ENCODE measurements at places on chromosomes 1 and 21.

- no peak for DNase-seq
Observed at GRCh38 chr1:87155170-87155569, 173.5 kb upstream of the LMO4 start.

DNA sequence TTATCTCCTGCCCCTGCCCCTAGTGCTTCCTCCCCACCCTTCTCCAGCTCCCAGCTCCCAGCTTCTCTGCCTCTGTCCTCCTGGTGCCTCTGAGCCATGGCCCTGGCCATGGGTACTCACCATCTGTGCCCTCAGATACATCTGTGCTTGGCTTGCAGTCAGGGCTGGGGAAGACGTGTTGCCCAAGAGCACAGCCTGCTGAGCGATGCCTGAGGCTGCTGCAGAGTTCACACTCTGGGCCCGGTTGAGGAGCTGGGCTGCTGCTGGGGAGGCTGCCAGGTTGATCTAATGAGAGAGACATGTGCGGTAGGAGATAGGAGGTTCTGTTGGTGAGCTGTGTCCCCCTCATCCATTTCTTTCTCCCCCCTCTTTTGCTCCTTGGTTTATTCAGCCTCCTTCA lies 49.4 kb upstream of the A3GALT2 start:
- no peak for DNase-seq

- no peak for DNase-seq
Observed at GRCh38 chr1:6898974-6899539, 113.8 kb downstream of the CAMTA1 start.

DNA sequence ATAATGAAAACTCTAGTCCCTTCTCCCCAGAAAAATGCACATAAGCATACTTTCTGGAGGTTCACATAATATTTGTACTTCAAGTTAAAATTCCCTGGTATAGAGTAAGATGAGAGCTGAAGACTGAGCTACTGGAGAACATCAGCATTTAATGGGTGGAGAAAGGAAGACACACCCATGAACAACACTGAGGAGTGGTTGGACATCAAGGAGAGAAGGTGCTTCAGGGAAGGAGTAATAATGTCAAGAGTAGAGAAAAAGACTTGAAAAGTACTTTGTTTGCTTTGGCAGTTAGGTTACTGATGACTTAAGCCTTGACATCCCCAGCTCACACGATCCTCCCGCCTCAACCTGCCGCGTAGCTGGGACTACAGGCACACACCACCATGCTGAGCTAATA lies 21.9 kb downstream of the PEA15 start:
- no peak for DNase-seq

DNA sequence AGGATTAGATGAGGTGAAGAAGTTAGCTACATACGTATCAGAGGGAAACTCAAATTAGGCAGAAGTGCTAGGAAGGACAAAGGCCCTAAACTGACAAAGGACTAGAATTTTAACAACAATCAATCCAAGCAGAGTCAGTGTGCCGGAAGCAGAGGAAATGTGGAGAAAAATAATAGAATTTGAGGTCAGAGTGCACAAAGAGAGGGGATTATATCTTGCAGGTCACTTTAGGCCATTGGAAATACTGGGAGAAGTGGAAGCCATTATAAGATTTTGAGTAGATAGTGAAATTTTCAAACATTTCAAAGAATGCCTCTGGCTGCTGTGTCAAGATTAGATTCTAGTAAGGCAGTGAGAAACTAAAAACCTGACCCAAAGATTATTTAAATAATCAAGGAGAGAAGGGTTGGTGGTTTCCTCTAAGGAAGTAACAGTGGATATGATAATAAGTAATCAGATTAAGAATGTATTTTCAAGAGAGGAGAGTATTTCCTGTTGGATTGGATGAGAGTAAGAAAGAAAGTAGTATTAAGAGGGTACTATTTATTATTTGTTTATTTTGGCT lies 889.2 kb upstream of the NCAM2 start:
- no peak for DNase-seq

Data from central memory CD8-positive, alpha-beta T cell (primary cell).